Bone marrow (tissue), 2 donors: ENCODE measurements at places on chromosomes 11 and 22.

DNA sequence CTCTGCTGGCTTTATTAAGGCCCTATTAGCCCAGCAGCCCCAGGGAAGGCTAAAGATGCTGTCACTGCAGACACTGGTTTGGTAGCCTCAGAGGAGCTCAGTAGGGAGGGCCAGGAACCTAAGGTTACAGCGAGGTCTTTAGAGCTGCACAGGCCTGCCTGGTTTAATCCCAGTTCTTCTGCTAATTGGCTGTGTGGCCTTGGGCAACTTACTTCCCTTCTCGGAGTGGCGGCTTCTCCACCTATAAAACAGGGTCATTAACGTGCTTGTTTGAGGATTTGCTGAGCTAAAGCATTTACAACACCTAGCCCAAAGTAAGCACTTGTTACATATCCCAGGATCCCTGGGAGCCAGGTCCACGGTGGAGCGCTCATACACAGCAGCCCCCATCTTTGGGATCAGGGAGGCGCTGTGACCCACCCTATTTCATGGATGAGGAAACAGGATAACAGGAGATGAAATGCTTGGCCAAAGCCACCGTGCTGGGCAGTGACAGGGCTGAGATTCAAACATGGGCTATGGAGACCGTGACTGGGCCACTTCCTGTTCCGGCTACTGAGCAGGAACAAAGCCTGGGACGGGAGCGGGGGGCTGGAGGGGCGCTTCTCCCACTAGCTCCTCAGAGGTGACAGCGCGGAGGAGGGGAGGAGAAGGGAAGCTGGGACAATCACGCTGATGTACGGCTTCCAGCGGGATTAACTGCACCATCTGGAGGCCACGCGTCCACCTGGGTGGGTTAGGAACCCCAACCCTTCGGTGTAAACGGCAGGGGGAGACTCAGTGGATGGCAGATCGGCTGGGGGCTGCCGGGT is 61.5 kb downstream of the IGLL1 start:
- no peak for DNase-seq

DNA sequence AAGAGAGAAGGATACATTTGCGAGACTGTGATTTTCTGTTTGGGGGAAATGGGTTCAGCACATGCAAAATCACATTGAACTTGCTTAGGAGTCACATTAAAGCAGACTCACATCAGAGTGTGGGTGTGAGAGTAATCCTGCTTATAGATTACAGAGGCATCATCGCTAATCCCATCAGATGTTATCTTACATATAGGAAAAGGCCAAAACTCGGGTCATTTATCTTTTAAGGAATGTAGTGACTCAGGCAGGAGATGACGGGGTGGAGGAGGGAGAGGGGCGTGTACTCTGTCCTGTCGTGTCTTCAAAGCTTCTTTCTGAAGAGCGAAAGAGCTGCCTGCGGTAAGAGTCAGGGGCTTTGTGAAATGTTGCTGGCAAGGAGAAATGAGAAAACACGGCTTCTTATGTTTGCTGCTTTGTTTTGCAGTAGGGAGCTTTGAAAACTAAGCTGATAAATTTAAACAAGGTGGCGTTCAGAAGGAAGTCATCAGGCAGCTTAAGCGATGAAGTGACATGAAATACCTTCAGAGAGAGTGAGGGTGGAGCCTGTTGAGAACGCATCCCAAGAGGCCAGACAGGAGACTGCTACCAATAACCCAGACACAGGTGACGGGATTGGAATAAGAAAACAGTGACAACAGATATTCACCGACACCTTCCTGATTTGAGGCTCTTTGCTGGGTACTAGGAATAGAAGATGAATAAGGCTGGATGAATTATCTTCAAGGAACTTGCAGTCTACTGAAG is 2.2 kb upstream of the C11orf16 start:
- no peak for DNase-seq

DNA sequence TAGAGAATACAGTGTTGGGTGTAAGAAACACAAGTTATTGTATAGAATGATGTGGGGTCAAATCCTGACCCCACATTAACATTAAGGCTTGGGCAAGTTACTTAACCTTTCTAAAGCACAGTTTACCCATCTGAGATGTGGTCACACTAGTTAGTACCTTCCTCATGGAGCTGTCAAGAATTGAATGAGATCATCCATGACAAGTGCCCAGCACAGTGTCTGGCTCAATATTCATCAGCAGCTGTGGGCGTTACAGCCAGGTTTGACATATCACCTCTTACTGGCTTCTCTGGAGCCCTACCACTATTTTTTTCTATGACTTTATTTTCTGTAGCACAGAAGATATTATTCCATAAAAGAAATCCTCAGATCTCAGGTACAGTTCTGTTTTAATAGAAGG is 57.2 kb downstream of the SC5D start:
- no peak for DNase-seq

DNA sequence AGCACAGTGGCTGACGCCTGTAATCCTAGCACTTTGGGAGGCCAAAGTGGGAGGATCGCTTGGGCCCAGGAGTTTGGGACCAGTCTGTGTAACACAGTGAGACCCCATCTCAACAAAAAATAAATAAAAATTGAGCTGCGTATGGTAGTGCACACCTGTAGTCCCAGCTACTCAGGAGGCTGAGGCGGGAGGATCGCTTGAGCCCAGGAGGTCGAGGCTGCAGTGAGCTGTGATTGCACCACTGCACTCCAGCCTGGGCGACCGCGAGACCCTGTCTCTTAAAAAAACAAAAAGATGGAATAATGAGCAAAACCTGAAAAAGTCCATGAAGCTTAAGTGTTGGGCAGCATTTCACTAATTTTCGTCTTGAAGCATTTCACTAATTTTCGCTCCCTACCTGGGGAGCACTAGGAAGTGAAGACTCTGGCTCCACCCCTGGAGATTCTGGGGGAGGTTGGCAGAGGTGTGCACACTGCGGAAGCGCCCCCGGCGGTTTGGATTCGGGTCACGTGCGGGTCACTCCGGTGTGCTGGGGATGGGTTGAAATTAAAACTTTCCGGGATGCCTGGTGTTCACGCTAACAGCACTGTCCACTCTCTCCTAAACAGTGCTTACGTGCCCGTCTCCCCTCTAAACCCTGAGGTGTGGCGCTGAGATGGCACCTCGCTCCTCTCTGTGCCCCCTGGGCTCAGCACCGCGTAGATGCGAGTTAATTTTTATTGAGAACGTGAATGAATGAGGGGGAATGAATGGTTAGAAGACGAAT is 906 bp upstream of the NAA40 start:
- DNase-seq: no peak

GRCh38 chr11:101448881-101449442 is 134.8 kb downstream of the TRPC6 start:
- DNase-seq: no peak

DNA sequence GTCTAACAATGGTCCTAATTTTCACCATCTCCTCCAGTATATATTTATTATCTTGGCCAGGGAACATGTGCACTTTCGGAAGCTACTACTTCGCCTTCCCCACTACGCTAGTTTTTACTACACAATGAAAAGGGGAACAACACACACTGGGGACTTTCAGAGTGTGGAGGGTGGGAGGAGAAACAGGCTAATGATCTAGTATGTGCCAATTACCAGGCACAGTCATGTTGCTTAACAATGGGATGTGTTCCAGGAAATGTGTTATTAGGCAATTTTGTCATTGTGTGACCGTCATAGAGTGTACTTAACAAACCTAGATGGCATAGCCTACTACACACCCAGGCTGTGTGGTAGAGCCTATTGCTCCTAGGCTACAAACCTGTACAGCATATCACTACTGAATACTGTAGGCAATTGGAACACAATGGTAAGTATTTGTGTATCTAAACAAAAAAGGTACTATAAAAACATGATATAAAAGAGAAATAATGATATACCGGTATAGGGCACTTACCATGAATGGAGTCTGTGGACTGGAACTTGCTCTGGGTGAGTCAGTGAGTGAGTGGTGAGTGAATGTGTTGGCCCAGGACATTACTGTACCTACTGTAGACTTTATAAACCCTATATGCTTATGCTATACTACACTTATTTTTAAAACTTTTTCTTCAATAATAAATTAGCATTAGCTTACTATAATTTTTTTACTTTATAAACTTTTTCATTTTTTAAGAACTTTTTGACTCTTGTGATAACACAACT is 20.1 kb upstream of the CUL5 start:
- DNase-seq: no peak
